ENCODE measurements at places on chromosomes 16 and 17. TPM values are rescaled to one million over a fixed set of nuclear protein-coding genes. Genes with fewer than 3 reads are reported as not detected.

GRCh38 chr17:72117535-72118334 is 3.1 kb upstream of the SOX9 start:
- H3K4me1 ChIP-seq, result peaks cover 9% of the 10 kb centered on the region
- no peaks in the 10 kb centered on the region for H3K36me3 ChIP-seq
- DNase-seq, result peak; percentile 88
- H3K4me3 ChIP-seq, result peak overlapping the region; percentile 59

CDK12 gene
- 52.6 TPM for total RNA-seq

ZNF287 gene
- total RNA-seq, result 6.9 TPM

- peaks cover 15% of the 10 kb centered on the region for H3K4me1 ChIP-seq
- H3K4me3 ChIP-seq, result no peak overlapping the region
- DNase-seq, result no peak
- no peaks in the 10 kb centered on the region for H3K27me3 ChIP-seq
- no peak overlapping the region for H3K27ac ChIP-seq
These were observed 176.1 kb downstream of the CCDC182 start for GRCh38 chr17:57569021-57569420.

GRCh38 chr16:86574646-86575045 is 3.7 kb upstream of the FOXL1 start:
- no peak overlapping the region for H3K27ac ChIP-seq
- H3K4me1 ChIP-seq, result peaks cover 11% of the 10 kb centered on the region
- H3K27me3 ChIP-seq, result peaks cover 99% of the 10 kb centered on the region
- DNase-seq, result peak; percentile 38
- no peak overlapping the region for H3K4me3 ChIP-seq

DNA sequence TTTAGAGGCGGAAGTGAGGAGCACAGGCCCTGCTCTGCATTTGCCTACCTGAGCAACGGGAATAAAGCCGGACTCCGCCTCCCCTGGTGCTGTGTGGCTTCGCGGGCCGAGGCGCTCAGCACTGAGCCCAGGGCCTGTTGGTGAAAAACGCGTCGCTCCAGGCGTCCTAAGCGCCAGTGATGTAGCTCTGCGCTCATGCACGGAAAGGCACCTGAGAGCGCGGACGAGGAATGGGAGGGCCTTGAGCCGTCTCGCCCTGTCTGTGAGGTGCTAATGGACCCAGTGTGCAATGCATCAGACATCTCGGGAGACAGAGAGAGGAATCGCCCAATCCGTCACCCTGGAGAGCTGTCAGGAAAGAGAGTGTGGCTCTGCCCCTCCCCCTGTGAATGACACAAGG is 17.2 kb upstream of the ATP2A3 start:
- H3K36me3 ChIP-seq, result no peaks in the 10 kb centered on the region
- H3K27ac ChIP-seq, result no peak overlapping the region
- H3K4me3 ChIP-seq, result no peak overlapping the region
- DNase-seq, result peak; percentile 82
- no peaks in the 10 kb centered on the region for H3K4me1 ChIP-seq

DNA sequence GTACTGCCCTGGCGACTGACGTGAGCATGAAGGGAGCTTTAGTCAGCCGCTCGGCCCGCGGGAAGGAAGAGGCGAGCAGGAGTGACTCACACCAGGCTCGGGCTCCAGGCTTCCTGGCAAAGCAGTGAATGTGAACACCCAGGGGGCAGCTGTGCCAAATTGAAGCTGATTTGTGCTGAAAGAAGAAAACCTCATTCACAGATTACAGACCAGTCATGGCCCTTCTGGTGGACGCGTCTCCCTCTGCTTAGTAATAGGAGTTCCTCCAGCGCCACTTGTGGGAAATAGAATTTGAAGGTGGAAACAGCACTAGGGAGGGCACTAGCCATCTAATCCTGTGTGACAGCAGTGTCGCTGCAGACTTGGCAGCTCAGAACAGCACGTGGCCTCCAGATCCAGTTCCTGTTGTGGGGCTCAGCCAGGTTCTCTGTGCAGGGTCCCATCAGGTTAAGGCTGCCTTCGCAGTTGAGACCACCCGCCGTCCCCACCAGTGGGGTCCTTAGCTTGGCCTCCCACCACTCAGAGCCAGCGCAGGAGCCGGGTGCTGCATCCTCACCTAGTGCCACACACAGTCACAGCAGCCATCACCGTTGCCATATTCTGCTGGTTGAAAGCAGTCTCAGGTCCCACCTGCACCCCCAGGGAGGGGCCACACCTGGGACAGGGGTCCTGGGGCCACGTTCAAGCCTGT is 164.5 kb upstream of the CHMP6 start:
- peak; percentile 83 for DNase-seq
- peaks cover 17% of the 10 kb centered on the region for H3K4me1 ChIP-seq
- H3K27me3 ChIP-seq, result no peaks in the 10 kb centered on the region
- H3K4me3 ChIP-seq, result no peak overlapping the region

TBC1D3B gene
- total RNA-seq, result 13.9 TPM
